Left lobe of liver (tissue), 2 donors: ENCODE measurements at places on chromosomes 4 and X.

GRCh38 chr4:173189117-173189693 is 20.6 kb downstream of the GALNT7 start:
- DNase-seq: no peak

DNA sequence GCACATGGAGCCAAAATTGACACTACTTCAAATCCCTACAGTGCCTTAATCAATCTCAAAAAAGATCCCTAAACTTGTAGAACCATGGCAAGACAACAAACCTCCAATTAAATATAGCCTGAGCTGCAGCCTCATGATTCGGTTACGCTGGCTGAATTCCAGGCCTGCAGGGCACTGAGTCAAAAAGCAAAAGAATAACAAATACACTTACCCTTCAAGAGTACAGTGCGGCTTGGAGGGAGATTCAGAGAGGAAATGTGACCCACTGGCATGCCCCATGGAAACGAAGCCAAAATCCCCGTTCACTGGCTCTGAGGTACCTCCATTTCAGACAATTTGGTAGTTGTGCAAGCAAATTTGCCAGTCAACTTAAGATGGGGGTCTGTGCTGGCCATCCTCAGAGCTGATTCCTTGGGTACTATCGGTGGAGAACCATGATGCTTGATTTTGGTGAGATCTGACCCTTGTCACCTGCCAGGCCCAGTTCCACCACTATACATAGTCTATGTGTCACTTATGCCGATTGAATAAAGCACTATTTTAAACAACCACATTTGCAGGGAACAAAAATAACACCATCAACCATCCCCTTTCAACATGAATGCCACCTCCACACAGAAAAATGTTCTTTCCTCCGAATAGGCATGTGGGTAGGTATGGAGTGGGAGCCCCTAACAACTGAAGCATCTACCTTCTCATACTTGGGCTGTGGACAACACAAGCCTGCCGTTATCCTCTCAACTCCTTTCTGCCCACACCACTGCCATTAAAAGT is 2.1 kb downstream of the C4orf54 start:
- no peak for DNase-seq

DNA sequence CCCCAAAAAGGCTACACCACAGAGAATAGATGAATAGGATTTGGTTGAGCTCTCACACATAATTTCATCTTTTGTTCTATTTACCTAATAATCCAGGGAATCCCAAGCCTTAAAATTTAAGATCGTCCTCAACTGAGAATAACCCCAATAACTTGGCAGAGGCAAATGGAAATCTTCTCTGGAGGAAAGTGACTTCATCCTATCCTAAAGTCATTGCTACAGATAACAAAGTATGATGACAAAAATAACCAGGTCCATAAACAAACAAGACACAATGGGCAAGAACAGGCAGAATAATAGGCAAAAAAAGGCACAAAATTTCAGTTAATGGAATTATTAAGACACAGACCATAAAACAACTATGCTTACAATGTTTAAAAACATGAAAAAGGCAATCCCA is 177.3 kb upstream of the STK26 start:
- DNase-seq: no peak

GRCh38 chr4:162056990-162057389 is 106.8 kb downstream of the FSTL5 start:
- DNase-seq: no peak

- DNase-seq: peak; percentile 74
Measured at GRCh38 chr4:88734403-88734949, 36.8 kb upstream of the NAP1L5 start.

GRCh38 chrX:24018809-24019208 is 8.2 kb downstream of the KLHL15 start:
- no peak for DNase-seq

- no peak for DNase-seq
Measured at GRCh38 chrX:133598601-133599335, 183.5 kb upstream of the GPC4 start.
